HT-29 (cell line): ENCODE measurements at places on chromosomes 7 and 10. TPM values are rescaled to one million over a fixed set of nuclear protein-coding genes. Genes with fewer than 3 reads are reported as not detected.

The VPS26A gene
- total RNA-seq = 10.3 TPM in 2 replicates

The SYT15B gene
- total RNA-seq = not detected in 2 replicates

The MAGI2 gene
- 0.08 and 0.23 TPM in 2 replicates for total RNA-seq

The MOGAT3 gene
- 6.7 and 8.2 TPM in 2 replicates for total RNA-seq

The PDGFA gene
- total RNA-seq = 15.8 and 17.3 TPM in 2 replicates

The CASTOR2 gene
- 5.3 and 12.0 TPM in 2 replicates for total RNA-seq

The LIPK gene
- not detected in 2 replicates for total RNA-seq
